ENCODE measurements at places on chromosomes 1 and 21.

DNA sequence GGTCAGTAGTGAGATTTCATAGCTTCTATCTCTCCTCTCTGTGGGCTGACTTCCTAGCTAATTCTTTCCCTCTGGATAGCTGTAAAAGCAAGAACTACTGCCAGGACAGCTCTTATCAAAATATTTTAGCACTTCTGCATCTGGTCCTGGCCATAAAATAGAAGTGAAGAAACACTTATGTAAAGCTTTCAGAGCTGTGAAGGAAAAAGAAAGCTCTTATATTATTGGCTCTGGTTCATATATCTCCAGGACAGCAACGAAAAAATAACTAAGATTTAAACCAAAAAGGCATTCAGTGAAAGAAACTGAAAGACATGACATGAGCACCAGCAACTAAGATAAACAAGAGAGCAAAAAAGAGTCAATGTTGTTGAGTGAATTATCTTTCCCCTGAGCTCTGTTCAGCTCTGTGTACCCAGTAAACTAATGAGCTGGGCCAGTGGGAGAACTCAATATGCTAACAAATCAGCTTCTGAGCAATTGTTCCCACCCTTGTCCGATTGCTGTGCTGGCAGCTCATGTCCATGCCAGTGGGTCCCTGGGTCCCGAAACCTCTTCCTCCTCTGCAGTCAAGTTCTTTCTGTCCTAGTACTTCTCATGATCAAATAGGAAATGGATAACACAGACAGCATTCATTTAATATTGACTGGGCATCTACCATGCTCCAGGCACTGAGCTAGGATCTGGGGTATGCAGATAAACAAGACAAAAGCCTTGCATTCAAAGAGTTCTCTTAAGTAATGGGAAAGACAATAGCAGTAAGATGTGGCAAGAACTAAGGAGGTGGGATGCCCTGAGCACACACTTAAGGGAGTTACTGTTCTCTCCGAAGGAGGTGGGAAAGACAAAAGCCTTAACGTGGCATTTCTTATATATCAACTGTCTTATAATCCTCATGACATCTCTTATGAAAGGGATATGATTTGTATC, 45.3 kb upstream of the MAN1A2 start:
- no peak for DNase-seq

GRCh38 chr1:172533513-172534151, 682 bp downstream of the SUCO start:
- peak; percentile 55 for DNase-seq

DNA sequence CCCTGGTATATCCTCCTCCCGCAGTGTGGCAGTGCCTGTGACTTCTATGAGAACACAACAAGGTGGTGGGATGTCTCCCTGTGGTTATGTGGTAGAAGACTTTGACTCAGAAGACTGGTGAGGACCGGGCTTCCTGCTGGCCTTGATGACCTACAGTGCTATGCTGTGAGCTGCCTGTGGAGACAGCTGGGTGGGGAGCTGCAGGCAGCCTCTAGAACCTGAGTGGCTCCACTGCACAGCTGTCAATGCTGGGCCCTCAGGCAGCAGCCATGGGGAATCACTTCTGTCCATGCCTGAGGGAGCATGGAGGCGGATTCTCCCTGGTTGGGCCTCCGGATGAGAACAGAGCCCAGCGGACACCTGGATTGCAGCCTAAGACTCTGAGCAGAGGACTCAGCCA, 14.9 kb downstream of the SLC1A7 start:
- DNase-seq = no peak

GRCh38 chr1:30550365-30551220, 172.8 kb downstream of the MATN1 start:
- DNase-seq = no peak

DNA sequence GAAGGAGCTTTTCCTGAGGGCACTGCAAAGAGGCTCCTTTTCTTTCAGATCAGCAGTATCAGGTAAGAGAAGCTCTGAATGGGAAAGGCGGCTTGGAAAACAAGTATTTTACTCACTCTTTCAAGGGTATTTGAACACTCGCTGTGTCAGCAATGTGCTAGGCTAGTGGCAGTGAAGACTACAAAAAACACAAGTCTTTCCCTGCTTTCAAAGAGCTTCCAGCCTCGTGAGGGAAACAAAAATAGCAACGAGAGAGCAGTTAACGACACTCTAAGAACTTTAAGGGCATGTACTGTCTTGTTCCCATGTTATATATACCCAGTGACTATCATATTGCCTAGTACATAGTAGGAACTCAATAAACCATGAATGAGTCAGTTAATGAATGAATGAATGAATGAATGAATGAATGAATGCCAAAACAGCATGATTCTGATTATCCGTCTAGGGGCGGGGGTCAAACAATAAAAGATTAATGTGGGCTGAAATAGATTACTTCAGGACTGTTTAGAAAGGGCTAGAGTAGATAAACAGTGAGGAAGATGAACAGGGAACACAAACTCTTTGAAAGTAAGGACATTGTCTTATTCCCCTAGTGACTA, 14.2 kb upstream of the MCOLN3 start:
- DNase-seq = no peak

DNA sequence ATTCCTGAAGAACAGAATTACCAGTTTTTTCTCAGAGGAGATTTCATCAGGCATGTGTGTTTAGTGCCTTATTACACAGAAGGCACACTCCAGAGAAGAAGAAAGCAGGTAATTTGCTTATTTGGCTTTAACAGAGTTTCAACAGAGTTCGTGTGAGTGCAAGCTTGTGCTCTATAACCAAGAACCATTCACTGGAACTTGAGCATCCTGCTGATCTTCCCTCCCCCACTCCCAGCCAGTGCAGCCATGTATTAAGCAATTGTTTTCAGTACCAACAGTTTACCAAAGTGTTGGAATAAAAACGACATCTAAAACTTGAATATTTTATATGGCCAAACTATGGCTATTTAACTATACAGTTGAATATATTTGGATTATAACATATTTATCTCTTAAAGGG, 4.3 kb downstream of the MGST3 start:
- no peak for DNase-seq

GRCh38 chr1:214983126-214983869, 99.2 kb upstream of the KCNK2 start:
- no peak for DNase-seq

DNA sequence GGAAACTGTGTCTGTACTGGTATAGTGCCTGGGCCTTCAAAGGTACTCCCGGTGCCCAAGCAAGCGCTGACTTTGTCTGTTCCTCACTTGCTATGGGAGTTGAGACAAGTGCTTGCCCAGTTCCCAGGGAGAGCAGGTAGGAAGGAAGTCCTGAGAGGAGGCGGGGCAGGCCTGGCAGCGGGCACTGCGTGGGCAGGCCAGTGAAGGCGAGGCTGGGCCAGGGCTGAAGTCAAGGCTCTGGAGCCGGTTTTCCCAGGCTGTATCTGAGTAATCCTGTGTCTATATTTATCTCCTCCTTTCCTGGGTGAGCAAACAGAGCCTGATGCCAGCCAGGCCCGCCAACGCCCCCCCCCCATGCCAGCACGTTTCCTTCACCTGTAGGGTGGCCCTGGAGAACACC, 15.9 kb upstream of the EDN2 start:
- DNase-seq = no peak

DNA sequence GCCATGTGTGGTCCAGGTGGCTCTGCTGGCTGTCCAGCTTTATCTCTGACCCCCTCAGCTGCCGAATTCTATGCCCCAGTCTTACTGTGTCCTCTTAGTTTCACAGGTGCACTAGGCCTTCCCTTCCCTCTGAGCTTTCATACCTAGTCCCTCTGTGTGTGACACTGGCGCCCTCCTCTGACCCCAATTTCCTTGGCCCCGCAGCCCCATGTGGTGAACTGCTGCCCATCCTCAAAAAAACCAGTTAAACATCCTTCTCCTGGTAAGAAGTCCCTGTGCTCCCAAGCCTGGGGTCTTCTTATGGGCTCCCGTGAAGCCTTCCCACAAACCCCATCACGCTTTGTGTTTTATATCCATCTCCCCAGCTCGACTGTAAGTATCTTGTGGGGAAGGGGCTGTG, 93.9 kb upstream of the TSPAN2 start:
- DNase-seq = no peak

- no peak for DNase-seq
Measured at GRCh38 chr1:165857046-165857801, 29.8 kb downstream of the UCK2 start.
